Activated CD8-positive, alpha-beta memory T cell treated with anti-CD3 and anti-CD28 coated beads for 1 hour (primary cell): ENCODE measurements at places on chromosomes 7 and 10.

DNA sequence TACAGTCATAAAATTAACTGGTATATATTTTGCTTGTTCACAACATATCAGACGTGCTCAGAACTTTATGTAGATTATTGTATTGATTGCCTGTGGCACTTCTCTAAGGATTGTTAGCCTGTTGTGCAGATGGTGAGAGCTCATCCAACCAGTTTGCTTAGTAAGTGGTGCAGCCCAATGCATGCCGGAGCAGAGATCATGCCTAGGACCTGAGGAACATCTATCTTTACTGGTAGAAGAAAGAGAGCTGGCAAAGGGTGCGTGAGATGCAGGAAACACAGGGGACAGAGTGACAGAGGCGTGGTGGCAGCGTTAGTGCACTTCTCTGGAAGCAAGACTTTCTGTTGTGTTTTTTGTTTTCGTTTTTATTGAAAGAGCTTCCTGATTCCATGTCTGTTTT is 35.9 kb downstream of the CCM2 start:
- no peak for DNase-seq

- DNase-seq, result no peak
Observed at GRCh38 chr10:30861976-30862375, 169.7 kb downstream of the ZNF438 start.

GRCh38 chr10:79404690-79405131 is 40.7 kb downstream of the ZCCHC24 start:
- DNase-seq, result no peak

GRCh38 chr7:158771-159170 is 33.6 kb upstream of the FAM20C start:
- DNase-seq, result no peak

- DNase-seq, result no peak
Observed at GRCh38 chr7:128799451-128799850, 7.7 kb downstream of the CCDC136 start.

GRCh38 chr10:43209074-43209455 is 57.8 kb downstream of the RASGEF1A start:
- DNase-seq, result no peak

DNA sequence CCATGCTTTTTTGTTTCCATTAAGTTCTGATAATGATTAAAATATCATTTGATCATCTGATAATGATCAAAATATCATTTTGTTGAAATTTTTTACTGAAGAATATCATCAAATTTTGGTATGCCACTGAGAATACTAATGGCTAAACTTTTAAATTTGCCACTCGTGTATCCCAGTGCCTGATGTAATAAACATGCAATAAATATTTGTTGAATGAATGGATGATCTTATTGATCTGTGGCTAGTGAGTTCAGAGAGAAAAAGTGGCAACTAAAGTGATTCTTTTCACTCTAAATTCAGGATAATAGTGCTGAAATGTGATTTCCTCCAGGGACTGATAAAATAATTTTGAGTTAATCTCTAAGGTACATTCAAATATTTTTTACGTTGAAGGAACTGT is 159.3 kb upstream of the WNT16 start:
- DNase-seq, result no peak

GRCh38 chr10:133555521-133555920 is 9.9 kb downstream of the SYCE1 start:
- DNase-seq, result no peak
